ENCODE measurements at places on chromosomes 3 and 15. TPM values are rescaled to one million over a fixed set of nuclear protein-coding genes. Genes with fewer than 3 reads are reported as not detected.

The SPSB4 gene
- total RNA-seq, result not detected

DNA sequence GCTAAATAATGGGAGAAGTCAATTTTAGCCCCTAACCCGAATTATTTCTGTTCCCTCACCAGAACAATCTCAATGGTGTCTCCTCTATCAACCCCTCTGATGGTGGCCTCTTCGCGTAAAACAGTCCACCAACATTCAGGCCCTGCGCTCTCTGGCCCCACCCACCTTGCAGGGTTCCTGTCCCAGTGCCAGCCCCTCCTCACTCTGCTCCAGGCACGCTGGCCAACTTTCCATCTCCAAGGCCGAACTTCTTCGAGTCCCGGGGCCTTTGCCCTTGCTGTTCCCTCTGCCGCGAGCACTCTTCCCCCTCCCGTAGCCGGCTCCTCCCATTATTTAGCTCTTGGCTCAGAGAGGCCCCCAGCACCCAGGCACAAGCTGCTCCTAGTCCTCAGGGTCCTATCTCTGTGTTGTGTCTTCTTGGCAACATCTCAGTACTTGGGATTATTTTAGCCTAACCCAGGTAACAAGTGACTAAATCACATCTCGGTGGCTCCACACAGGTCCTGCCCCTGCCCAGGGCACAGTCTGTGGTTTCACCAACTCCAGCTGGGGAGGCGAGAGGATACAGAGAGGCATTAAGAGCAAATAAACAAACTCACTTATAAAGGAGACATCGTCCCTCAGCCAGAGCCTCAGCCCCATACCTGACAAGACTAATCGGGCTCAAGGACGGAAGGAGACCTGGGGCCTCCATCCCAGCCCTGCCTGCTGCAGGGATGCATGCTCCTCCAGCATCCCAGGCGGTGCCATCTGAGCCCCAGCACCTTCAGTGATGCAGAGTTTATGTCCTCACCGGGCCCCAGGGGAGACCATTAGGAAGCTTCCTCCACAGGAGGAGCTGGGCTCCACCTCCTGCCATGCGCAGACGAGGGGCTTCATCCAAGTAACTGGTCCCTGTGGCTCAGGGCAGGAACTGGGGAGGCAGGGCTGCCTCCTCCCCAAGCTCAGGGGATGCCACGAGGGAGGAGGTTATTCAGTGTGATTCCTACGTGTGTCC, 19.7 kb upstream of the IQSEC1 start:
- DNase-seq, result no peak

The GPR15 gene
- not detected for total RNA-seq

GRCh38 chr15:80970018-80970657, 19.5 kb downstream of the MESD start:
- peak; percentile 37 for DNase-seq

The FEZF2 gene
- total RNA-seq, result not detected

The RPL32 gene
- 1,717 TPM for total RNA-seq

DNA sequence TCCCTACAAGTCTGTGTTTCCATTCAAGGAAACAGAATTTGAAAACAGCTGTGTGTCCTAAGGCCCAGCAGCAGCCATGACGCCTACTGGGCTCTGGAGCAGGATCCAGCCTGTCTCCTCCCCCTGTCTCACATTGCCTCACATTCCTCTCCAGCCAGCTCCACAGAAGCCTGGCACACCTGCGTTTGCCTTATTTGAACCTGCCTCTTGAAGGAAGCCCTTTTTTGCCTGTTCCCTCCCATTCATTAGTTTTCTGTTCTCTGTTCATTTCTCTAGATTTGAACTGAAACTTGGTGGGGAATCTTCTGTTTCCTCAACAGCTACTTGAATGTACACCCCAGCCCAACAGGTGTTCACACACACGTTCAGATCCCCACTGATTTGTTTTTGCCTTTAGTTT, 890.5 kb downstream of the TUSC7 start:
- no peak for DNase-seq

DNA sequence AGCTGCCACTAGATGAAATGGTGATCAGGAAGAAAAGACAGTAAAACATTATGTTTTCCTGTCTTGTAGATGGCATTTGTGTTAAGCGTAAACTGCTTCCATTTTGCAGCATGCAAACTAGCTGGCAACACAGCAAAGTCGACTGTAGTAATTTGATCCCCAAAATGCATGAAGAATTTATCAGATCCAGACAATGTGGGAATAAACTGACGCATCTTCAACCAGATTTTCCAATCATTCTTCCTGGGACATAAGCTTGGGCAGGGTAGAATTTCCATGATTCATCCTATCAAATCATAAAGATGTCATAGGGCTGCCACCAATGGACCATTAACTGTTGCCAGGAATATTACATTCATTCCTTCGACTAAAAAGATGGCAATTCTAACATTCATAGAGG, 260.3 kb downstream of the ERC2 start:
- DNase-seq, result no peak

The ZNF639 gene
- total RNA-seq, result 27.7 TPM

DNA sequence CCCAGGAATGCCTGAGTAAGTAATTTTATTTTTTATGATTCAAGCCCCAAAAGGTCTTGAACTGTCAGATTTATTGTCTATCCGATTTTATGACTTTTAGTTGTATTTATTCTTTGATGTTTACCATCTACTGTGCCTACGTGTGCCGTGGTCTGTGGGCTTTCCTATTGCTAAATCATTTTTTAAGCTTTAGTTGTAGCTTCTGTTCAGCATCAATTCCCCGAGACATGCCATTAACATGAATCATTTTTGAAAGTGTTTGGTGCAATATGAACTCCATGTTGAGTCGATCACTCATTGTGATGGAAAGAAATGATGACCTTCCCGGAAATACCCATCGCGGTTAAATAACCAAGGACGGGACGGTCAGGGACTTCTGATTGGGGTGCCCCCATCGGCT, 268.7 kb upstream of the THRB start:
- no peak for DNase-seq

- DNase-seq, result no peak
Observed at GRCh38 chr15:62799919-62800318, 242.6 kb upstream of the TPM1 start.

DNA sequence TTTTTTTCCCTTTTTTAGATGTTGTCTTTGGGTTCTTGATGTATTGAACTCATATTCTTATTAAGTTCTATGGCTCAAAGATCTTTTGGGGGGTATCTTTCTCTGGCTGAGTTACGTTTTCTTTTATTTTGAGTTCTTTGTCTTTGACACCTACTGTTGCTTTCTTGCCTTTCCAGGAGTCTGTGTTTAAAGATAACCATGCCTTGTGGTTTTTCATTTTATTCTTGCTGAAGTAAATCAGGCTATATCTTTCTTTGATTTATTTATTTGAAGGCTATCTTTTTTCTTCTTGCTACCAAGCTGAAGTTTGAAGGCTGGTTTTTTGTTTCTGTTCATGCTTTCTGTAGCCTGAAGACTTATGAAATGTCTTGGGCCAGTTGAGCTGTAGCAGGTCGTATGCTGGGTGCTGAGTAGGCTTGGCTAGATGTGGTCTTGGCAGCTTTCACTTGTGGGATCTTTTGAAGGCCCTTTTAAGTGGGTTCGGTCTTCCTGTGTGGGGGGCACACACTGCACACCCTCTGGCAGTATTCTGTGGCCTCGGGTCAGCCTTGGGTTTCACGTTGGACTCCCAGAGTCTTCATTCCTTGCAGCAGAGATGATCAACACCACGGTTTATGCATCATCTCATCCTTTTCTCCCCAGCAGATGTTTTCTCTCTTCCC, 17.5 kb downstream of the SLCO3A1 start:
- DNase-seq, result no peak

- no peak for DNase-seq
Observed at GRCh38 chr3:38757721-38758120, 58.3 kb downstream of the SCN10A start.

DNA sequence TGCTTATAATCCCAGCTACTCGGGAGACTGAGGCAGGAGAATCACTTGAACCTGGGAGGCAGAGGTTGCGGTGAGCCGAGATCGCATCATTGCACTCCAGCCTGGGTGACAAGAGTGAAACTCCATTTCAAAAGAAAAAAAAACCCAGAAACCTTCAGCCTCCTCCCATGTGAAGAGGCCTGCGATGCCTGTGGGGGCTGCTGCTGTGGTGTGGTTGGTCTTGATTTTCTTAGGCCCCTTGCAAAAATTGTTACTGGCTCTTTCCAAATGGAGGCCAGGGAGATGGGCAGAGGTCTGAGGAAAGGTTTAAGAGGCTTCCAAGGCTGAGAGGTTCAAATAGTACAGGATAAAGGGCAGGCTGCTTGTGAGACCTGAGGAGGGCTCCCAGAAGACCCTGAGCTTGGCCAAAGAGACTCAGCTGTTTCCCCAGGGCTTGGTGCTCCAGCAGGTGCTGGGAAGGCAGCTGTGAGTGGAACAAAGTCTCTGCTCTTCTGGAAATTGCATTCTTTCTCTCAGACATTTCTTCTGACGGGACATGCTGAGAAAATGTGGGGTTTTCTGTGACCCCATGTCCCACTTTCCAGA, 18.4 kb downstream of the GCSAM start:
- DNase-seq, result no peak

- no peak for DNase-seq
Observed at GRCh38 chr3:130950641-130951040, 56.8 kb downstream of the ATP2C1 start.

- no peak for DNase-seq
Observed at GRCh38 chr3:137987723-137988122, 22.2 kb upstream of the CLDN18 start.

DNA sequence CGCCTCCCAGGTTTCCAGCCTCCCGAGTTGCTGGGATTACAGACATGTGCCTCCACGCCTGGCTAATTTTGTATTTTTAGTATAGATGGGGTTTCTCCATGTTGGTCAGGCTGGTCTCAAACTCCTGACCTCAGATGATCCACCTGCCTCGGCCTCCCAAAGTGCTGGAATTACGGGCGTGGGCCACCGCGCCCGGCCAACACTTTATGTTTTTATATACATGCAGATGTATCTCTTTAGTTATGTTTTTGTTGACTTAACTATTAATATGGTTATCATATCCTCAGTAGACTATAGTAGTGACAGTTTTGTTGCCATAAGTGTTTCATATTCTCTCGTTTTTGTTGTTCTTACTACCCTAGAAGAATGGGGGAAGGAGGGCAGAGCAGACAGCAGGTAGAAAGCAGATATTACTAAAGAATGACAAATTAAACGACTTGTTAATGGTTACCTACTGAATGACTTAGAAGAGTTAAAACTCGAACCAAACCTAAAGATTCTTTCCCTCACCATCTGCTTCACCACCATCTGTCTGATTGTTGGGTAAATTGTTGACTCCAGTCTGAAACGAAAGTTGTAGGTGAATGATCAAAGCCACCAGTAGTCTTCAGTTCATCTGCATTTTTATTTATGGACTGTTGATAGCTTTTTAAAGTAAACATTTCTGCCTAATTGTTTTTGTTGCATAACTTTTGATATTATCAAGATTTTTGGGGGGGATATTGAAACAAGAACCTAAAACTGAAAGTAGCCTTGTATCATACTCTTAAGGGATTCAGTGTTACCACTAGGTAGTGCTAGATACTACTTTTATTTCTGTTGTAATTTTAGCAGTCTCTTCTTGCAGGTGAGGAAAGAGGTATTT, 89.3 kb downstream of the RASA2 start:
- DNase-seq, result no peak

- no peak for DNase-seq
Observed at GRCh38 chr15:48607846-48608245, 37.7 kb downstream of the FBN1 start.

GRCh38 chr3:133673746-133674145, 12.0 kb upstream of the TOPBP1 start:
- no peak for DNase-seq

- DNase-seq, result peak; percentile 97
Observed at GRCh38 chr3:44885618-44886017, 11.2 kb downstream of the TGM4 start.

DNA sequence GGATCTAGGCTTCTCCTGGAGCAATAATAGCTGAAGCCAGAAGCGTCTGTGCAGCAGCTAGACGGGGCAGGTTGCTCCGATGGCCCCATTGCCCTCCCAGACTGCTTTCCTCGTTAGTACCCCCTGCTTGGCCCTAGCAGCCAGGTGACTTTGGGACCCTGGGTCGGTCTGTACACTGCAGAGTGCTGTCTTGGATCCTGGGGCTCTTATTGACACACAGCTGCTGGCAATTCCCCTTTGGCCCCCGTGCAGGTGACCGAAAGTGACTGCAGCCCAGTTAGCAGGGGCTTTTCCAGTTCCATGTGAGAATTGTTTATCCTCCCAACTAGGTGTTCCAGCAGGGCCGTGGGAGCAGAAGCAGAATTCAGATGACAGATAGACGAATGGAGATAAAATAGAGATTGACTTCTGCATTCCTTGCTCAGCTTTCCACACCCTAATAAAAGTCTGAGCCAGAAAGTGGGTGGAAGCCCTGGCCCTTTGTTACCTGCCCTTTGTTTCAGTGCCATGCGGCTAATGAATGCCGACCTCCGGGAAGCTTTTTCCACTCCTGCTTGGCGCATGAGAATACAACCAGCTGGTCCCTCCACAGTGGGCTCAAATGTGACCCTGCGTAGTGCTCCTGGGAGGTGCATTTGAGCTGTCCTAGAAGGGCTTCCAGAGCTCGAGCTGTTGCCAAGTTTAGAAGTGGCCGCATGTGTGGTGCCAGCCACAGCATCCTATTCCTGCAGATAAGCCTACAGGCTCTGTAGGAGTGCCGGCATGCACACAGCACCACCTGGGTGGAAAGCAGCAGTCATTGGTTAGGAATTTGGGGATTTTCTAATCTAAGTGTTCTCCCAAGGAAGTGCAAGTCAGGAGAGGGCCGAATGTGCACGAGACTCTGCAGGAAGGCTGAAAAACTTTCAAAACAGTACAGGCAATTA, 94.4 kb downstream of the SLCO3A1 start:
- peak; percentile 95 for DNase-seq

- no peak for DNase-seq
Observed at GRCh38 chr3:113423699-113424098, 17.6 kb downstream of the CFAP44 start.

The RLBP1 gene
- 0.17 TPM for total RNA-seq

GRCh38 chr3:191336833-191337232, 6.5 kb upstream of the UTS2B start:
- DNase-seq, result no peak

The ADCY5 gene
- total RNA-seq, result 0.67 TPM

The KLF15 gene
- 0.17 TPM for total RNA-seq

DNA sequence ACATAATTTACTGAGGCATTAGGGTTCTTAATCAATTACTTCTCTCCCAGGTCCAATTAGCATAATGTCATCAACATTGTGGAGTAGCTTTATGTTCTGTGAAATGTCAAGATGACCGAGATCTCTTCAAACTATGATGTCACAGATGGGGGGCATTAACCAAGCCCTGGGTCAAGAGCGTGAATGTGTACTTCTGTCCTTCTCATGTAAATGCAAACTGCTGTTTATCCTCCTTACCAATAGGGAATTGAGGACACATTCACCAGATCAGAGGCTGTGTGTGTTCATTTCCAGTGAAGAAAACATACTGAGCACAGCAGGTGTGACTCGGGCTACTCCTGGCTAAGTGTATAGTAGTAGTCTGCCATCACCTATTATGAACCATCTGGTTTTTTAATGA, 177.9 kb downstream of the MINAR1 start:
- no peak for DNase-seq

- DNase-seq, result no peak
Observed at GRCh38 chr15:41878355-41878699, 15.5 kb downstream of the SPTBN5 start.

All from mammary epithelial cell (primary cell).